A549 treated with Hydrocortisone at 1 μM for 4 hours (cell line): ENCODE measurements at places on chromosomes 1 and 21. TPM values are rescaled to one million over a fixed set of nuclear protein-coding genes. Genes with fewer than 3 reads are reported as not detected.

Gene SPAG17
- not detected in 5 replicates for total RNA-seq

Gene SLC22A15
- 0.57 to 1.0 TPM (median 0.71 TPM) in 5 replicates for total RNA-seq

Gene CELA3B
- total RNA-seq = not detected in 5 replicates

Gene CCDC185
- total RNA-seq = not detected in 5 replicates

Gene ARTN
- total RNA-seq = 0.07 to 0.46 TPM (median 0.22 TPM) in 5 replicates

Gene NBPF4
- 0.13 to 0.21 TPM (median 0.15 TPM) in 5 replicates for total RNA-seq

Gene ATP6V1G3
- total RNA-seq = not detected in 5 replicates

Gene HPDL
- 2.4 to 3.9 TPM (median 3.6 TPM) in 5 replicates for total RNA-seq

Gene SLAMF9
- 0.22 to 0.68 TPM (median 0.56 TPM) in 5 replicates for total RNA-seq

Gene FTCD
- total RNA-seq = 0.11 to 0.24 TPM (median 0.15 TPM) in 3 of 5 replicates, not detected in the others

Gene ZNF281
- total RNA-seq = 37.4 to 58.9 TPM (median 47.3 TPM) in 5 replicates

Gene SHE
- 0.10 to 0.20 TPM (median 0.12 TPM) in 5 replicates for total RNA-seq

Gene AP4B1
- 7.5 to 9.7 TPM (median 9.0 TPM) in 5 replicates for total RNA-seq

Gene FCRL6
- not detected in 5 replicates for total RNA-seq

Gene BARHL2
- not detected in 5 replicates for total RNA-seq

Gene CHAF1B
- total RNA-seq = 10.9 to 12.7 TPM (median 12.1 TPM) in 5 replicates

Gene TNNI3K
- total RNA-seq = 0.18 TPM in 1 of 5 replicates, not detected in the others

Gene WNT3A
- 0.02 to 0.05 TPM (median 0.03 TPM) in 3 of 5 replicates, not detected in the others for total RNA-seq

Gene KCNK2
- total RNA-seq = 0.06 to 0.12 TPM in 2 of 5 replicates, not detected in the others

Gene ST6GALNAC3
- total RNA-seq = 0.43 to 0.90 TPM (median 0.48 TPM) in 5 replicates

Gene TFF2
- not detected in 5 replicates for total RNA-seq

Gene RAB25
- total RNA-seq = 0.17 to 0.28 TPM in 2 of 5 replicates, not detected in the others

Gene HFM1
- total RNA-seq = 0.06 to 0.07 TPM in 2 of 5 replicates, not detected in the others

Gene TIPRL
- total RNA-seq = 27.1 to 38.9 TPM (median 33.8 TPM) in 5 replicates

Gene GLIS1
- 0.08 to 0.12 TPM (median 0.09 TPM) in 4 of 5 replicates, not detected in the other for total RNA-seq

Gene MEX3A
- total RNA-seq = 1.2 to 2.4 TPM (median 2.2 TPM) in 5 replicates

Gene CCDC27
- not detected in 5 replicates for total RNA-seq

Gene SAMD13
- total RNA-seq = 0.25 to 0.91 TPM (median 0.54 TPM) in 5 replicates

Gene GPR161
- total RNA-seq = 10.6 to 19.0 TPM (median 15.0 TPM) in 5 replicates

Gene CNR2
- 0.01 TPM in 1 of 5 replicates, not detected in the others for total RNA-seq

Gene JAM2
- not detected in 5 replicates for total RNA-seq

Gene OPTC
- total RNA-seq = not detected in 5 replicates

Gene SERTAD4
- 0.40 to 0.86 TPM (median 0.53 TPM) in 5 replicates for total RNA-seq

Gene AMIGO1
- total RNA-seq = 0.86 to 1.3 TPM (median 1.1 TPM) in 5 replicates

Gene PALMD
- 0.13 to 0.31 TPM (median 0.27 TPM) in 5 replicates for total RNA-seq

Gene ASTN1
- not detected in 5 replicates for total RNA-seq

Gene MMP23B
- 0.33 to 0.79 TPM (median 0.50 TPM) in 5 replicates for total RNA-seq

Gene KIF2C
- total RNA-seq = 35.7 to 45.5 TPM (median 37.0 TPM) in 5 replicates

Gene TDRD5
- 0.03 to 0.05 TPM (median 0.05 TPM) in 3 of 5 replicates, not detected in the others for total RNA-seq

Gene PTPN14
- total RNA-seq = 7.6 to 14.4 TPM (median 10.7 TPM) in 5 replicates

Gene RNF2
- 15.1 to 24.1 TPM (median 17.2 TPM) in 5 replicates for total RNA-seq

Gene KRTAP10-4
- total RNA-seq = not detected in 5 replicates

Gene NPR1
- 1.6 to 2.5 TPM (median 1.9 TPM) in 5 replicates for total RNA-seq

Gene FAM72D
- 4.7 to 7.7 TPM (median 5.8 TPM) in 5 replicates for total RNA-seq

Gene PROK1
- total RNA-seq = not detected in 5 replicates

Gene GJA8
- not detected in 5 replicates for total RNA-seq

Gene DTL
- total RNA-seq = 18.8 to 24.8 TPM (median 20.6 TPM) in 5 replicates

Gene DPH5
- 30.1 to 34.4 TPM (median 31.6 TPM) in 5 replicates for total RNA-seq

Gene SYT11
- 0.92 to 1.5 TPM (median 1.3 TPM) in 5 replicates for total RNA-seq

Gene PPFIA4
- 0.15 to 1.0 TPM (median 0.43 TPM) in 5 replicates for total RNA-seq

Gene PGBD5
- total RNA-seq = 0.31 to 0.48 TPM (median 0.44 TPM) in 5 replicates

Gene RASSF5
- 0.74 to 1.2 TPM (median 1.1 TPM) in 5 replicates for total RNA-seq

Gene PRDX6
- 305 to 365 TPM (median 349 TPM) in 5 replicates for total RNA-seq

Gene NBPF12
- 4.7 to 7.5 TPM (median 6.1 TPM) in 5 replicates for total RNA-seq

Gene LCE1C
- total RNA-seq = not detected in 5 replicates

Gene HYI
- total RNA-seq = 11.5 to 16.3 TPM (median 14.4 TPM) in 5 replicates
